Smooth muscle cell of the pulmonary artery (primary cell): ENCODE measurements at places on chromosomes 3 and 15. TPM values are rescaled to one million over a fixed set of nuclear protein-coding genes. Genes with fewer than 3 reads are reported as not detected.

Gene UBR1
- total RNA-seq, result 30.3 and 39.9 TPM in 2 replicates

Gene PP2D1
- total RNA-seq, result not detected in 2 replicates

Gene CPLX3
- not detected in 2 replicates for total RNA-seq

Gene KIF15
- total RNA-seq, result 1.3 and 2.9 TPM in 2 replicates

Gene ADCY5
- 0.13 and 0.91 TPM in 2 replicates for total RNA-seq

Gene SERPINI2
- total RNA-seq, result not detected in 2 replicates

Gene DPH3
- total RNA-seq, result 23.1 and 23.7 TPM in 2 replicates

Gene NMNAT3
- 0.46 and 0.98 TPM in 2 replicates for total RNA-seq

Gene CLDND1
- 94.2 and 112 TPM in 2 replicates for total RNA-seq

Gene PDHB
- 48.0 and 68.6 TPM in 2 replicates for total RNA-seq

Gene MME
- 42.0 and 623 TPM in 2 replicates for total RNA-seq

Gene SLC24A5
- not detected in 2 replicates for total RNA-seq

Gene HMCES
- 18.1 and 19.0 TPM in 2 replicates for total RNA-seq

Gene TGM5
- total RNA-seq, result 0.26 TPM in 1 of 2 replicates, not detected in the other

Gene DGKG
- 1.2 and 4.0 TPM in 2 replicates for total RNA-seq

Gene RTP4
- 0.20 and 0.59 TPM in 2 replicates for total RNA-seq

Gene CD80
- total RNA-seq, result not detected in 2 replicates

Gene FES
- 17.4 and 23.2 TPM in 2 replicates for total RNA-seq

Gene DUOXA1
- 0.07 TPM in 1 of 2 replicates, not detected in the other for total RNA-seq

Gene TRPM1
- not detected in 2 replicates for total RNA-seq

Gene APEH
- total RNA-seq, result 96.8 and 122 TPM in 2 replicates

Gene GOLGA8N
- 6.8 and 7.1 TPM in 2 replicates for total RNA-seq

Gene FETUB
- not detected in 2 replicates for total RNA-seq

Gene GP5
- 0.33 and 0.69 TPM in 2 replicates for total RNA-seq

Gene SI
- not detected in 2 replicates for total RNA-seq

Gene CDCP1
- 20.7 and 87.6 TPM in 2 replicates for total RNA-seq
